MG63 (cell line): ENCODE measurements at places on chromosomes 7 and 10.

- DNase-seq: no peak
Measured at GRCh38 chr7:1593091-1593866, 23.4 kb upstream of the PSMG3 start.

DNA sequence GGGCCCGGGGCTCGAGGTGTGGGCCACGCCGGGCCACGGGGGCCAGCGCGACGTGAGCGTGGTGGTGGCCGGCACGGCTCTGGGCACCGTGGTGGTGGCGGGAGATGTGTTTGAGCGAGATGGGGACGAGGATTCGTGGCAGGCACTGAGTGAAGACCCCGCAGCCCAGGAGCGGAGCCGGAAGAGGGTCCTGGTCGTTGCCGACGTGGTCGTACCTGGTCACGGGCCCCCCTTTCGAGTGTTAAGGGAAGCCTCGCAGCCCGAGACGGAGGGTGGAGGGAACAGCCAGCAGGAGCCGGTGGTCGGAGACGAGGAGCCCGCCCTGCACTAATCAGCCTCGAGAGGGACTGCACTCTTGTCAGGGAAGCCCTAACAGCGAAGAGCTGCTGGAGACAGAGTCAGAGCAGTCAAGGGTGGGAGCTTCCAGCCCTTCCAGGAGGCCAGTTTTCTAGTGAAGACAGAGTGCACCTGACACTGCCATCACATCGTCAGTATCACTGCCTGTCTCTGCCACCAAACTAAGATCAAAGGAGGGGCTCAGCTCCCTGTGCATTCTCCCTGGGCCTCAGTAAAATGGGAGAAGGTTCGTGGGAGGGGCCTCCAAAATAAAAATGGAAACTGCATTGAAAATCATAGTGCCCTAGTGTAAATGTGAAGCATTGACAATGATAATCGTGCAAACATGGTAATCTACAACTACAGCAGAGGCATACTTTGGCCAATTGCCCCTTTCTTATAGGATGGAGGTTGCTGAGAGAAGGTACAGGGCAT lies 1.3 kb downstream of the MBLAC1 start:
- no peak for DNase-seq

GRCh38 chr10:49556723-49557122 lies 17.8 kb upstream of the ERCC6 start:
- DNase-seq: no peak

- no peak for DNase-seq
Measured at GRCh38 chr7:69633122-69633831, 35.0 kb downstream of the AUTS2 start.

GRCh38 chr7:30437823-30438574 lies 40.6 kb downstream of the NOD1 start:
- no peak for DNase-seq

DNA sequence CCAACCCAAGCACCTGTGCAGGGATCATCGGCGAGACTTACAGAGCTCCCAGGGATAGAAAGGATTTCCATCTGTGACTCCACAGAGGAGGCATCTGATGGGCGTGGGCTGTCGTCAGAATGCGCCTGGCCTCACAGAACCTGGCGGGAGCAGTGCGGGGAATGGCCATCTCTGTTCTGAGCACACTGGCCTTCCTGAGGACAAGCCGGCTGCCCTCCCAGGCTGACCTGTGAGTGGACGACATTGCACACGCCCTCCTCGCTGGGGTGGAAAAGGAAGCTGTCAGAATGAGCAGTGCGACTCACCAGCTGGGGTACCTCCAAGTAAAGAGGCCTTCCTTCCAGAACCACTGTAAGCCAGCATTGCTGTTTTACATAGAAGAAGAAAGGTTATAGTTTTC lies 234.6 kb upstream of the PITRM1 start:
- DNase-seq: peak; percentile 23
